SK-N-SH (cell line): ENCODE measurements at places on chromosomes 3 and 15. TPM values are rescaled to one million over a fixed set of nuclear protein-coding genes. Genes with fewer than 3 reads are reported as not detected.
A peak's percentile ranks its signal among the peaks of the same experiment; 100 is the strongest.

Gene LDHAL6B
- polyA plus RNA-seq = not detected in 2 replicates

- DNase-seq = peak; percentile 79
Measured at GRCh38 chr15:98518823-98519561, 129.3 kb upstream of the IGF1R start.

- DNase-seq = no peak
Measured at GRCh38 chr15:67244971-67245478, 9.4 kb downstream of the AAGAB start.

DNA sequence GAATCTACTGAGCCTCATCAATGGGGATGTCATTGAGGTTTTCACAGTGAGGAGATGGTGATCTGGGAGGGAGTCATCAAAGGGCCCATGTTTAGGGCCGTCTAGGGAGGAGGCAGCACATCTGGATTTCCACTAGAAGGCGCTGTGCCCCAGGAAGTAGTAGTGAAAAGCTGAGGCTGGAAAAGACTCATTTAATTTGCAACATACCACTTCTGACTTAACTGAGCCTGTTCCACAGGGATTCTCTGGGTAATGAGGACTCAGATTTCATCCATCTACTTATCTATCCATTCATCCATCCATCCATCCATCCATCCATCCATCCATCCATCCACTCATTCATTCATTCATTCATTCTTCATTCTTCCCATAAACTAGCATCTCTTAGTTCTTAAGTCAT is 17.4 kb upstream of the SHF start:
- peak; percentile 74 for DNase-seq

Gene ZNF660
- polyA plus RNA-seq = 1.0 and 1.4 TPM in 2 replicates
